ENCODE measurements at places on chromosomes 4 and X.

DNA sequence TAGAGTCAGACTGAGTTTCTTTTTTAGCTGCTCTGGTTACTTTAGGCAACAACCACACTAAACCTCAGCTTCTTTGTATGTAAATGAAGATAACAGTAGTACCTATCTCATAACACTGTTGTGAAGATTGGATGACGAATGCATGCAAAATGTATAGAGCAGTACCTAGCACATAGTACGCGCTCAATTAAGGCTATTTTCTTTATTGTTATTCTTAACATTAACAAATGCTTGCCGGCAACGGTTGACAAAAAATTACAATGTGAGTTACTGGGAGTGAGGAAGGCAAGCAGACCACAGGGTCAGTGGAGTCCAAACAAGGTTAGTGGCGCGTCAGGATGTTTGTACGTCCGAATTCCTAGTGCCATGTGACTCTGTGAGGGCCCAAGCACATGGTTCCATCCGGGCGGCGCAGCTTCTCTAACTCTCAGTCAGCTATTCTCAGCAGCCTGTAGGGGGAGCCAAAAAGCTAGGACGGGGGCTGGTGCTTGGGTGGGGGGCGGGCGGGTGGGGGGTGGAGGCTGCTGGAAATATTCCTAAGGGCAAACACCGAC lies 821 bp upstream of the NALF2 start:
- DNase-seq = no peak

DNA sequence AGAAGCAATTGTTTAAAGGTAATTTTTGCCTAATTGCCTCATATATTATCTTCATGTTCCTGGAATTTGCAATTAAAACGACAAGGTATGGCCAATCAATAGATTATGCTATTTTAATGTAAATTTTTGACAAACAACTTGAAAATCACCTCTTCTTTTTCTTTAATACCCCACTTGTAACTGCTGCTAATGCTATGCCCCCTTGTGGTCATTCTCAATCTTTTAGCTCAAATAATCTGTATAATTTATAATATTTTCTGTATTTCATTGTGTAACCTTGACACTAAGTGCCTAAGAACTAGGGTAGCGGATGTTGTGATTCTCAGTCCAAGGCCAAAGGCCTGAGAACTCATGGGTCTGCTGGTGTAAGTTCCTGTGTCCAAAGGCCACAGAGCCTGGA lies 831.7 kb upstream of the POU3F4 start:
- DNase-seq = no peak

DNA sequence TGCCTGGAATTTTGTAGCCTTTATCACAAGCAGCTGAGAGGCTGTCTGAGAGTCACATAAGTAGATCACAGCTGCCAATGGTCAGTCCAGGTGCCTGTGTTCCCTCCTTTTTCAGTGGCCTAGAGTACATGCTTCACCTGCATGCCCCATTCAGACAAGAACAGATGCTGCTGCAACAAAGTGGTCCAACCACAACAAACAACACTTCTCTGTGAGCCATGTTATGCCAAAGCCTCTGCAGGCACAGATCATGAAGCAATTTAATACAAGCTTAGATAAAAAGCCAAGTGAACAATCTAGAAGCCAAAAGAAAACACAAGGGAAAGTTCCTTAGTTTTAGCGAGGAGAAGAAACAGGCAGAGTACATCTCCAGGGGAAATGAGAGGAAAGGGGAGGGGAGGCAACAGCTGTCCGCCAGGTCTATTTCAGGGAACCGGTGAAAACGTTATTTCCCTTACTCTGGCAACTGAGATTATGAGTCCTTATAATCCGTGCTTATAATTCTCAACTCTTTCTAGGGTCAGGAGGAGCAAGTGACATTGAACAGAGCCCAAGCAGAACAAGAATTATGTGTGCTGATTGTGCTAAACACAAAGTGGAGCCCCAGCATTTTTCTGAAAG lies 92.6 kb downstream of the TSPAN5 start:
- peak; percentile 22 for DNase-seq

DNA sequence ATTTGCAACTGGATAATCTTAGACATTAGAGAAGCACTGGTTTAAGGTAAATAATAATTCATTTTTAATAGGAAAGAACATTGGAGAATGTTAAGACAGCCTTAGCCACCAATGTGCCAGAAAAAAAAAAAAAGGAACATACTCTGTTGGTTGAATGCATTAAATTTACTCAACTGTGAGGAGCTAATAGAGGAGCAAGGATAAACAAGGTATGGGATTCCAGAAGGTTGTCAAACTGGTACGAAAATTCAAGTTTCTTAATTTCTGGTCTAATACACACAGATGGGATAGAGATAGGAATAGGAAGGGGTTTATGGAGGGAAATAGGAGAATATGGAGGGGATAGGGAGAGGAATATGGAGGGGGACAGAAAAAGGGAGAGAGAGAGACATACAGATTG lies 1096.6 kb downstream of the ARAP2 start:
- no peak for DNase-seq

DNA sequence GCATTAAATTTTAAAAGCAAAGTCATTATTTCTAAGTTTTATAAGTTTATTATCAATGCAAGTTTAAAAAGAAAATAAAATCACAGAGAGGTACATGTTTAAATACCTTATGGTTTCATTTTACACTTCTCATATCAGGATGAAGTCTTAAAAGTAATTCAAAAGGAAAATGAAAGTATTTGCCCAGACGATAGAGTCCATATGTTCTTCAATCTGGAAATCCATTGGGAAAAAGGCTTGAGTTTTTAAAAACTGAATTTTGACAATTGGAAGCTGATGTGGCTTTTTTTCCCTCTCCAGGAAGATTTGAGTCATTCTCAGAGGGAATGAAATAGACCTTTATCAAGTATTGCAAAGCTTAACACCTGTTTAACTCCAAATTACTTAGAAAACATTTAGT lies 37.1 kb downstream of the MAB21L2 start:
- DNase-seq = peak; percentile 51

- no peak for DNase-seq
These were observed 84.1 kb upstream of the NEIL3 start for GRCh38 chr4:177225605-177226004.

GRCh38 chrX:13120017-13120416 lies 75.6 kb upstream of the FAM9C start:
- peak; percentile 76 for DNase-seq

- peak; percentile 4 for DNase-seq
These were observed 5.2 kb upstream of the F11 start for GRCh38 chr4:186260504-186261448.

DNA sequence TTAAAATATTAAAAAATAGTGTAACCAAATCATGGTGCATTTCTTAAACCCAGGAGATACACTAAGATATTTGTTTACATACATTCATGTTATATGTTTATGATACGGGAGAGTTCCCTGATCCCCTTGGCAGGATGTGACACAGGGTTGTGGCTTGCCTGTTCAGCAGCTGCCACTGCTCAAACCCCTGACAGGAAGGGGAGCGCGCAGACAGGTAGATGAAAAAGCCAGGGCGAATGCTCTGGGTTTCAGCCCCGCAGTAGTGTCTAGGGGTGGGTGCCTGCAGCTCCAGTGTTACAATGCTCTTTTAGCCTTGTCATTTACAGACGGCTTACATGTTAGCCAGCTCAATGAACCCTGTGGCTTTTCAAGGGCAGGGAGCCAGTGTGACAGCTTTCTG lies 1343.8 kb upstream of the IGFBP7 start:
- DNase-seq = no peak

DNA sequence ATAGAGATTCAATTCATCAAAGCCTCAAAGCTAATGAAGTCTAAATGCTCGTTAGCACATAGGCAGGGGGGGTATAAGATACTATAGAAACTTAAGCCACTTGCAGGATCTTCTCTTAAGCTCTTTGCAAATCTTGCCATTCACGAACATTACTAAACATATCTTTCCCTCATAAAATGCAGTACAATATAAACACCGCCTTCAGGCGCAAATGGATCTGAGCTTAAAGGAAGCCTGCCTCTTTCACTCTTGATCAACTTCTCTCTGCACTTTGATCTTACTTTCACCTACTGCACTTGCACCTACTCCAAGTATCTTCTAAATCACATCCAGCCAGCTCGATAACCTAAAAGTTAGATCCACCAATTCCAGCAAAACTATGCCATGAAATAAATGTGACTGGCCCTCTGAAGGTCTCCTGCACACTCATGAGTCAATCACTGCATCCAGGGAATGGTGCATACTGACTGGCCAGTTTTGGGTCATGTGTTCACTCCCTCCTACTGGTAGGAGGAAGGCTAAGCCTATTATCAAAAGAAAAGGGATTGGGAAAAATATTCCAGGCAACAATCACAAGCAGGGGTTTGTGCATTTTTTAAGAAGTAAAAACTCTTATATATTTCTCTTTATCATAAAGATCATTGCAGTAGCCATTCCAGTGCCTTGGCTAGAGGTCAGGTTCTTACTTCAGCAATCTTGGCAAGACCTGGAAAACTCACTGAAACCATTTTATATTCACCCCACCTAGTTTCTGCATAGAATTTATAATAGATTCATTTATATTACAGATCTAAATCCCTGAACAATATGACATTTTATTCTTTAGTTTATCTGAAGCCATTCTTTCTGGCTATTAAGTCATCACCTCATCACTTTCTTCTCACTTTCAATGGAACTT lies 222.0 kb downstream of the PPP3CA start:
- DNase-seq = peak; percentile 34

DNA sequence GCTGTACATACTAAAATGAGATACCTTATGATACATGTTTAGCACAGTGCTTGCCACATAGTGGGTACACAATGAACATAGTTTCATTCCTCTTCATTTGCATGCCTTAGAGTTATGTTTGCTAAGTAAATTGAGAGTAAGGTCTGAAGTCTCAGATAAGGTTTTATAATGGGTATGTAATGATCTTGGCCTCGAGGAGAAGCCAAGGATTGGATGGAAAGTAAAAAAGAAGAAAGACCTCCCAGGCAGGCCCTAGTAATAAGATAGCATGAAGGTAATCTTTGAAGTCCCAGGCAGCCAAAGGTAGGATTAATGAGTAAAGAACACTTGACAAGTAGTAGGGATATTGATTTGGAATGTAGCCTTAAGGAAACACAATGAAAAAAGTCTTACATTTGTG lies 55.8 kb upstream of the TSPAN7 start:
- DNase-seq = no peak

- peak; percentile 59 for DNase-seq
These were observed 139.7 kb downstream of the MAPK10 start for GRCh38 chr4:86220121-86220520.

DNA sequence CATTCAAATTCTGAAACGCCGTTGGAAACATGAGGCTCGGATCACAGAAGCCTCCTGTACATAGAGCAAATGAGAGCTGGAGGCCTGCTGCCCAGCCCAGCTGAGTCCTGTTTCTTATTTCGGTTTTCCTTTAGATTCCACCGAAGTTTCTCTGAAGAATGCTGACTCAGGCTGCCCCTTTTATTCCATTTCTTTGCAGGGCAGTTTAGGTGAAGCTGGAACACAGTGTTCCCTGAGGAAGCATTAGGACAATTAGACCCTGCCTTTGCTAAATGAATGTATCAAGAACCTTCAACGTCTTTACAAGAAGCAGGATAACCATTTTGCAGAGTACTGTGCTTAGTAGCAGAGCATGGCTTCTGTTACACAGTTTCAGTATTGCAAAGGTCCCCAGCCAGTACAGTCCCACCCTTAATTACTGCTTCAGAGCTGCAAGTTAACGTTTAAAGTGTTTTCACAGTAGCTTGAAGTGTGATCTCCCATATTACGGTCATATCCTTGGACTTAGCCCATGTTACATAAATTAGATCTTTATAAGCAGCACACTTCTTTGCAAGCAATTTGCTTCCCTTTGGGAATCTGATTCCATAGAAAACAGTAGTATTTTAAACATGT lies 117.0 kb downstream of the TBL1X start:
- DNase-seq = peak; percentile 5

- no peak for DNase-seq
These were observed 60.6 kb downstream of the RPS6KA3 start for GRCh38 chrX:20205927-20206708.

DNA sequence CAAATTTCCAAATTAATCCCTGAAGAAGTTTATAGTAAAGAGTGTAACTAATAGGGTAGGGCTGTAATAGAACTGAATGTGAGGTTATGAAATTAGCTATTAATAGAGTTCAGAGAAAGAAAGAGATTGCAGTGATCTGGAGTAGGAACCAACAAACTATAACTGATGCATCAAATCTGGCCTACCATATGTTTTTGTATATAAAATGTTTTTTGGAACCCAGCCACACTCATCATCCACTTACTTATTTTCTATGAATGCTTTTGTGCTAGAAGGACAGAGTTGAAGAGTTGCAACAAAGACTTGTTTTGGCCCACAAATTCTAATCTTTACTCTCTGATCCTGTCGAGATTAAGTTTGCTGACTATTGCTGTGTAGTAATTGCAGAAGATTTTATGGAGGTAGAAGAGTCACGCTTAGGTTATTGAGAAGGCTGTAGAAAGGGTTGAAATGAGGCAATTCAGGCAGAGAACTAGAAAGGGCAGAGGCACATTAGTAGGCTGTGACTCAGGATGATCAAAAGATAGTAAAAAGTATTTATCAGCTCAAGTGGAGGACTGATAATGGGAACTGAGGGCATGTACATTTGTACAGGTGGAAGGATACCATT lies 298.7 kb upstream of the EMCN start:
- peak; percentile 13 for DNase-seq

DNA sequence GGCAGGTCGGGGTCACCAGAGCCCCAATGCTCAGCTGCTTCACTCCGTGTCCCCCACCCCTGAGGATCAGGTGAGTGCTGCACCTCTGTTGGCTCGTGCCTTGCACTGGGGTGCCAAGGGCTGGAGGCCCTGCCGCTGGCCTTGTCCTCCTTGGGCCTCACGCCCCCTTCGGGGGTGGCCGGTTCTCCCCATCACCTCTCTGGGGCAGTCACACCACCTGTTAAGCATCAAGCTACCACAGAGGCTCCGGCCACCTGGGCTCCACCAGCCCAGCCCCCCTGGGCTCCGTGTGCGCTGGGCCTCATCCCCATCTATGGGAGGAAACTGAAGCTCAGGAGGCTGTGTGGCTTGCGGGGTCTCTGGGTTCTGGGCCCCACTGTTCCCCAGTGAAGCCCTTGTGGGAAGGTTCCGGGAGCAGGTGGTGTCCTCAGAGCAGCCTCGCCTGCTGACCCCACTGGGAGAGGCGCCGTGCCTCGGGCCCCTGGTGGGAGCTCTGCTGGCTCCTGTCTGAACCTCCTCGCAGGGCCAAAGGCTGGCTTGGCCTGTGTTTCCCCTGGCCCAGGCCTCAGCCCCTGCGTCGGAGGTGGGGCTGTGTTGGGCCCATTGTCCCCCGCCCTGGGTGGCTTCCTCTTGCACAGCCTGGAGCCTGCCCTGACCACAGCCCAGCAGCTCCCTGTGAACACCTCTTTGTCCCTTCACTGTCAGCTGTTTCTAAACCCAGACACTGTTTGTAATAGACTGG lies 30.8 kb downstream of the DOK7 start:
- no peak for DNase-seq

GRCh38 chrX:132810964-132811712 lies 147.3 kb downstream of the HS6ST2 start:
- no peak for DNase-seq

Data from fibroblast of the aortic adventitia (primary cell).